ENCODE measurements at places on chromosomes 3 and 15.

GRCh38 chr15:69095274-69095673 lies 65.2 kb upstream of the GLCE start:
- DNase-seq: no peak

GRCh38 chr15:72199721-72200212 lies 2.2 kb upstream of the GRAMD2A start:
- DNase-seq: peak; percentile 87

DNA sequence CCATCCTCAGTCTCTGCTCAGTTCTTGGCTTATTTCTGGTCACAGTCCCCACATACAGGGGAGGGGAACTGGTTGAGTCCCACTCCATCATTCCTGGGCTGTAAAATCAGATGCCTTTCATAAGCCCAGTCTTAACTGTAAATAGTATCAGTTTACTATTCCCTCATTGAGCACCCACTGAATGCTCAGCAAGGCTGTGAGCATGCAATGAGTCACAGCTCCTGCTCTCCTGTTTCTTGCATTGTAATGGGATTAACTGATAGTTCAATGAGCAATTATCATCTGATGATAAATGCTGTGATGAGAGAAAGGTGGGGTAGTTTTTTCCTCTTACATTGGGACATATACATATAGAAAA lies 113.6 kb upstream of the TPM1 start:
- DNase-seq: no peak

DNA sequence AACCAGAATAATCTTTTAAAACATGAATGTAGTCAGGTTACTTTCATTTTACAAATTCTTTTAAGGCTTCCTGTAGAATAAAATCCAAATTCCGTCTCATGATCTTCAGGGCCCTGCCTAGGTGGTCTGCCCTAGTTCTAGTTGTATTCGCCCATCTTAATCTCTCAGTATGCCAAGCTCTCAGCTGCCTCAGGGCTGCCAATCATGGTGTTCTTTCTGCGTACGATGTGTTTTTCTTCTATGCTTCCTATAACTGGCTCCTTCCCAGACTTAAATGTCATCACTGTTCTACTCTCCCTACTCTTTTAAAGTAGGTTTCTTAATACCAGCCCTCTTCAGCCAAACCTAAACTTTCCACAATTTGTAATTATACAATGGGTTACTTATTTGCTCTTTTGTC lies 107.4 kb downstream of the GREM1 start:
- no peak for DNase-seq

- no peak for DNase-seq
These were observed 2.3 kb upstream of the COL6A6 start for GRCh38 chr3:130514681-130515080.

DNA sequence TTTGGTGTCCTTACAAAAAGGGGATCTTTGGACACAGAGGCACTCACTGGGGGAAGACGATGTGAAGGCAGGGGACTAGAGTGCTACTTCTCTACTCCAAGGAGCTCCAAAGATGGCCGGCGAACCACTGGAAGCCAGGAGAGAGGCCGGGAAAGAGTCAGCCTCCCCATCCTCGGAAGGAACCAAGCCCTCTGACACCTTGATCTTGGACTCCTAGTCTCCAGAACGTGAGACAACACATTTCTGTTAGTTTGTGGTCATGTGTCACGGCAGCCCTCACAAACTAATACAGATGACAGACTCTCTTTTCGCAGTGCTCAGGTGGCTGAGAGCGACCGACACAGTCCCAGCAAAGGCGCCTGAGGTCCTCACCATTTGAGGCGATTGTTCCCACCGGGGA lies 24.4 kb upstream of the ATP2B2 start:
- DNase-seq: no peak

GRCh38 chr15:68176601-68177000 lies 28.5 kb downstream of the CALML4 start:
- DNase-seq: no peak

GRCh38 chr3:447671-448070 lies 251.1 kb downstream of the CHL1 start:
- DNase-seq: no peak

DNA sequence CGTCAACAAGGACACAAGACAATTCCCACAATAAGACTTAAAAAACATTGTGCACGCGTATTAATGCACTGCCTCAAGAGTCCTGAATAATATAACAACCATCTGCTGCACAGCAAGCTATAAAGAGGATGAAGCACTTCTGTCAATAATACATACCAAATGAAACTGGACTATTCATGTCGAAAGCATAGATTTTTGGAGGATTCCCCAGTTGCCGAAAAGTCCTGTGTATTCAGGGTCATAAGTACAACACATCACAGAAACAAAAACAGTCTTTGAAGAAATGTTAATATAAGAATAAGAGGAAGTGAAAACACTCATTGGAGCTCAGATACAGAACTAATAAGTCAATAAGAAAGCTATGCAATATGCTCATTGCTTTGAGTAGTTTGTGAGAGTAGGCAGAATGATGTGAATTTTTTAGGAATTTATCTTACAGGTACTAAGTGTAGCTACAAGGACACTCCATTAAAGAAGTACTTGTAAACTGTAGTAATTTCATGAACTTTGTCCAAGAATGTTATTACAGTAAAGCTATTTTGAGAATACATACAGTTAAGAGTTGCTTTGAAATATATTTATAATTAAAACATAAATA lies 31.6 kb downstream of the CBLB start:
- DNase-seq: no peak

DNA sequence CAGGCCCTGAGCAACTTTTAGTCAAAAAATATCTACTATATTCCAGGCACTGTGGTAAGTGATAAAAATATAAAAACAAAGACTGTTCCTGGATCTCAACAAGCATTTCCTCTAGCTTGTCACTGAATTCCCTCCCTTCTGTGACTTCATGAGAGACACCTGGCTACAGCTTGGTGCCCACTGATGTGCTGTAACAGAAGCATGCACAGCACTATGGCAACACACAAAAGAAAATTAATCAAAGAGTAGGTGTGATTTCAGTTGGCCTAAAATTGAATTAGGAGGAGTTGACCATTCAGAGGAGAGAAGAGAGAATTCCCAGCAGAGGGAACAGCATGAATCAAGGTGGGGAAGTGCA lies 158.9 kb upstream of the LPP start:
- no peak for DNase-seq

DNA sequence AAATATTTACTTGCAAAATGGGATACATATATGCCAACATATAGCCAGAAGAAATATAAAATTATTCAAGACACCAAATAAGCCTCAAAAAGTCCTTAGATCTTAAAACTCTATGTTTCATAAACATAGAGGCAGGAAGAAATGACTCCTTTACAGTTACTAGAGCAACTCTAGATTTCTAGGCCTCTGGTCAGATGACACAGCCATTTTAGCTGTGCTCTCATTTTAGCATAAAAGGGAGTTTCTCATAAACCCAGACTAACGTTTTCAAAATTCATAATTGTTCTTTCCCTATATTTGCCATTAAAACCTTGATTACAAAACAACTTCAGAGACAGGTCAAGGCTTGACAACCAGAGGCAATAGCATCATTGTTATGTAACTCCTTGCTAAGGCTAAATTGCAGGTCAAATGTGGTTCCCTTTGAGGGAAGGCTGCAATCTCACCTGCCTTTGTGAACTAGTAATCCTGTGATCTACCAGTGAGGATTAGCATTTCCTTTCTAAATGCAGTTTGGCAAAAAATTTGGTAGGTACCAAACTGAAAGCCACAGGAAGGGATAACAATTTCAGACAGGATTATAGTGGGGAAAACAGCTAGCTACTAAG lies 8.2 kb downstream of the THOC7 start:
- DNase-seq: no peak

- DNase-seq: peak; percentile 68
These were observed 9.1 kb downstream of the LIPC start for GRCh38 chr15:58440922-58441321.

GRCh38 chr3:15919971-15920370 lies 122.2 kb upstream of the ANKRD28 start:
- DNase-seq: no peak

- peak; percentile 4 for DNase-seq
These were observed 63.4 kb upstream of the FEZF2 start for GRCh38 chr3:62436785-62437184.
